GM23248 (cell line): ENCODE measurements at places on chromosomes 1 and 21. TPM values are rescaled to one million over a fixed set of nuclear protein-coding genes. Genes with fewer than 3 reads are reported as not detected.

The CFHR5 gene
- not detected in 2 replicates for total RNA-seq

The SHISA4 gene
- total RNA-seq, result 24.8 and 42.4 TPM in 2 replicates

The CLDN14 gene
- total RNA-seq, result 0.51 TPM in 1 of 2 replicates, not detected in the other

The CSDE1 gene
- total RNA-seq, result 621 and 808 TPM in 2 replicates

The LPAR3 gene
- total RNA-seq, result 0.32 and 1.1 TPM in 2 replicates

The CTTNBP2NL gene
- 19.2 and 24.3 TPM in 2 replicates for total RNA-seq

The ADSS2 gene
- 48.7 and 55.0 TPM in 2 replicates for total RNA-seq
